ENCODE measurements at places on chromosomes 12 and 14. TPM values are rescaled to one million over a fixed set of nuclear protein-coding genes. Genes with fewer than 3 reads are reported as not detected.

SRGAP1 gene
- 26.9 TPM for polyA plus RNA-seq

CFAP251 gene
- 8.9 TPM for polyA plus RNA-seq

TRHDE gene
- polyA plus RNA-seq: 25.9 TPM

DNA sequence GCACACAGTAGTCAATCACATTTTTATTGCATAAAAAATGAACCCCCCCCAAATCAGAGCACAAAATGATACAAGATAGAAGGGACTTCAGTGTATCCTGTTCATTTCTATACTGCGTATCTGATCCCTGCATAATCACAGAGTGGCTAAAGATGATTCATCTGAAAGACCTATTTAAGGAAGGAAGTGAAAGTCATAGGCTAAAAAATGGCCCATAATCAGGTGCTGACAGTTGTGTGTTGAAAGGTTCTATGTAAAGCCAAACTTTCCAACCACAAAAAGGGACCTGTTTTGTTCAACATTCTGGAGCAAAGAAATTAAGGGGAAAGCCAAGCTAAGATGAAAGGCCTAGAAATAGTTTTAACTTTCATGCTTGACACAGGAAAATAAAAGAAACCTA is 147.8 kb upstream of the ATP2B1 start:
- no peak for DNase-seq

GRCh38 chr12:52130711-52131110 is 51.2 kb downstream of the SMIM41 start:
- no peak for DNase-seq

DNA sequence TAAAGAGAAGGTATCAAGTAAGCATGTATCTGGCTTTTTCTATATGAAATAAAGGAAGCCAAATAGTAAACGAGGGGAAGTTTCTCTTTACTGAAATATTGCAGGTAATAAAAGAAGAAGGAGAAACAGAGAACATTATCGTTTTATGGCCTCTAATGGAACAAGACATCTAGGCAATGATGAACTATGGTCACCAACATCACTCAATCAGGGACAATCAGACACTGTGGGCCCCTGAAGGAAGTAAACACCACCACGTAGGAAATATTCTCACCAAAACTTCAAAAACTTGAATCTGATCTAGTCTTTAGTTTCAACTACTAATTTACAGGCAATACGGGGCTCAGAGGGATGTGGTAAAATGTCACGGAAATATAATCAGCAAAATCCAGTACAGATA is 15.9 kb downstream of the HEBP1 start:
- DNase-seq: no peak

DNA sequence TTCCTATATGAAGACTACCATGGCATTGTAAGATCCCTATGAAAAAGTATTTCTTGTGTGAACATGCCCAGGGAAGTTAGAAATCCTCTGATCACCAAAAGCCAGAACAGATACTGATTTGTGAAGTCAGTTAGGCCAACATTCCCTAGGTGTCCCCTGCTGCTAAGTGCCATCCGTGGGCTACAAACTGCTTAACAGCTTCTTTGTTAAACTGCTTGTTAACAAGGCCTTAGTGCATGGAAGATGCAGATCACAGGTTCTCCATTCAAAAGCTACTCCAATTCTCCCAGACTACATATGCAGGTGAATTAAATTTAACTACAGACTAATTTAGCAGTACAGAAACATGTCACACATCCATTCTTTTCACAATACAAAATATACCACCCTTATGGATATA is 108.2 kb downstream of the PRICKLE1 start:
- no peak for DNase-seq

DDIT3 gene
- 30.1 TPM for polyA plus RNA-seq

DTX1 gene
- 10.6 TPM for polyA plus RNA-seq

DNA sequence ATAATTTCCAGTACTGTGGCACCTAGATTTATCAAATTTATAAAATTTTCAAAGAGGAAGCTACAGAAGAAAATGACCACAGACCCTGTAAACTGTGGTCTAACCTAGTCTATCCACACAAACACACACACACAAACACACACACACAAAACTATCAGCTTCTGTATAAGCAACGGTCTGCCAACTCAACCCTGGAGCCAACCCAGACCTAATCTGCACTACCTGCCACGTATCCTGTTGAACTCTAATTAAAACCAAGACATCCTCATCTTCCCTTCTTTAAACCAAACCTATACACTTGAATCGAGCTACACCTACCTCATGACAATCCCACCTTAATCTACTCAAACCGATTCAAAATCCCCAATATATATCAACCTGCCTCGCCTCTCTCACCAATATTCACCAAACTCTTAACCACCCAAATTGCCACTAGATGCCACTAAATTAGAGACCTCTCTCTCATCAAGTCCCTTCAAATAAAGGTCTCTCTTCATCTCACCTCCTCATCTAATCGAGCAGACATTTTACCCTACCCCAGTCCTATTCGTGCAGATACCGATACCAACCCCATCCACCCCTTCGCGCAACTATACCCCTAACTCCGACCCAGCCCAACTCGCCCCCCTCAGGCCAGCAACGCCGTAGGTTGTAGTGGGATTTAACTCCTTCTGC is 808 bp downstream of the ACIN1 start:
- no peak for DNase-seq

DNA sequence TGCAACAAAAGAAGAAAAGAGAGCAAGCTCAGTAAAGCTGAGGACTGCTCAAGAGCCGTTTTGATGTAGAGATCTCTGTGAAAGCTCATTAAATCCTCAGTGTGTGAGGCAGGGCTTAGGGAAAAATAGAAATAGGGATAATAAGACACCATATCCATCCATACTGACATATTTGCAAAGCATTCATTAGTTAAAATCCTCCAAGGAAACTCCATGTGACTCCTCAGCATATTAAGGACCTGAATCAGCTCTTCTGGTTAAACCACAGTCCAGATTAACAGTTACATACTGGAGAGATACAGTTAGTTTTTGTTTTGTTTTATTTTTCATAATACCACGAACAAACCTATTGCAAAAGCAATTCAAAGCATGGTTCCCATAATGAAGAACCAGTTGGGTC is 288.2 kb downstream of the PAWR start:
- no peak for DNase-seq

GALNT6 gene
- polyA plus RNA-seq: 4.4 TPM

SLC38A4 gene
- polyA plus RNA-seq: 28.5 TPM

RIC8B gene
- polyA plus RNA-seq: 31.5 TPM

DNA sequence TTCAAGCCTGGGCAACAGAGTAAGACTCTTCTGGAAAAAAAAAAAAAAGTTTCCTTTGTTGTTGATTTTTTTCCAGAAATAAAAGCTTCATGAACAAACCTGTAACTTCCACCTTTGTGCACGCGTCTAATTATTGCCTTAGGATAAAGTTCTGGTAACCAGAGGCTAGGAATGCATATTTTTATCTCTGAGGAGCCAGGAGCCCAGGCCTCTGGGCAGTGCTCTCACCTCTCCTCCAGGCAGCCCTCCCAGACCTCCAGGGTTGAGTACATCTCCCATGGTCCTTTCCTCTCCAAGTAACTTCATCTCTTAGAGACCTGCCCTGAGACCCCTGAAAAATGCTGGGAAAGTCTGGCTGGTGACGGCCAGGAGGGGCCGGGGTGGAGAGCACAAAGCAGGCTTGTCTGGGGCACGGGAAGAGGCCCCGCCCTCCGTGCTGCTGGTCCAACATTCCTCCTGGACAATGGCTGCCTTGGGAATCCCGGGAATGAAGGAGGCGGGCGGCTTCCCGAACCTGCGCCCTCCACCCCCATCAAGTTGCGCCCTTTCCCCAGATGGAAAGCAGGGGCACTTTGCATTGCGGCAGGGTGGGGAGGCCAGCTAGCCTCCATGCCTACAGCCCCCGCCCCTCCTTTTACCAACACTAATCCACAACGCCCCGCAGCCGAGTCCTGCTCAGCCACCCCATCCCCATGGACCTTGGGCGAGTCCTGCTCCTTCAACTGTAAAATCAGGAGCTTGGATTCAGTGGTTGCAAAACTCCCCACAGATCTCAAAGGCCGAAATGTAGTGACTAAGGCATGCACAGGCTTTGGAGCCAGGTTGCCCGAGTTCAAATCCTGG is 7.3 kb upstream of the FIGNL2 start:
- no peak for DNase-seq

GRCh38 chr14:71855399-71856036 is 76.7 kb upstream of the RGS6 start:
- DNase-seq: no peak

- no peak for DNase-seq
These were observed 10.0 kb upstream of the CLEC7A start for GRCh38 chr12:10140001-10140400.

DNA sequence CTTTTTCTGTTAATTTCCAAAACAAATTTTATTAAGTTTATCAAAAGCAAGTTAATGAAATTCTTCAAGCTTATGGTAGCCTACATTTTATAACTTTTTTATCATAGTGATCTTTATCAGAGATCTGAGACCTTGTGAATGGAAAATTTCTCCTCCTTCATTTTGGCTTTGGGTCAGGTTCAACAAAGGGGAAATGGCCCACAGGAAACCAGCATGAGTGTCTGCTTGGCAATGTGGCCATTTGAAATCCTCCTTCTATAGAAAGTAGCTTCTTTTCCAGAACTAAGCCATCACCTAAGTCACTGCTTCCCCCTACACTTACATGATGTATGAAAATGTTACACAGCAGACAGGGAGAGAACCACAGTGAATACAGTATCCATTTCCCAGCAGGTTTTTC is 1.6 kb downstream of the RHOJ start:
- DNase-seq: no peak

GRCh38 chr12:24979976-24980730 is 31.3 kb upstream of the BCAT1 start:
- no peak for DNase-seq

BATF gene
- 0.28 TPM for polyA plus RNA-seq

C12orf43 gene
- 20.1 TPM for polyA plus RNA-seq

- no peak for DNase-seq
These were observed 54.2 kb downstream of the RPAP3 start for GRCh38 chr12:47651368-47652254.

GRCh38 chr14:20529806-20530205 is 24.5 kb downstream of the RNASE10 start:
- DNase-seq: no peak

- DNase-seq: no peak
These were observed 1.4 kb downstream of the FAR2 start for GRCh38 chr12:29150462-29150861.

NTN4 gene
- 103 TPM for polyA plus RNA-seq

GRCh38 chr12:77070800-77071449 is 5.6 kb upstream of the E2F7 start:
- DNase-seq: no peak

All from left renal cortex interstitium (tissue), 4 donors.